NCI-H1105 (cell line): ENCODE measurements at places on chromosomes 7 and 10.

GRCh38 chr7:158804335-158804734 lies 25.0 kb downstream of the ESYT2 start:
- no peak for DNase-seq

- DNase-seq, result no peak
Measured at GRCh38 chr7:75856536-75856935, 22.3 kb upstream of the RHBDD2 start.

DNA sequence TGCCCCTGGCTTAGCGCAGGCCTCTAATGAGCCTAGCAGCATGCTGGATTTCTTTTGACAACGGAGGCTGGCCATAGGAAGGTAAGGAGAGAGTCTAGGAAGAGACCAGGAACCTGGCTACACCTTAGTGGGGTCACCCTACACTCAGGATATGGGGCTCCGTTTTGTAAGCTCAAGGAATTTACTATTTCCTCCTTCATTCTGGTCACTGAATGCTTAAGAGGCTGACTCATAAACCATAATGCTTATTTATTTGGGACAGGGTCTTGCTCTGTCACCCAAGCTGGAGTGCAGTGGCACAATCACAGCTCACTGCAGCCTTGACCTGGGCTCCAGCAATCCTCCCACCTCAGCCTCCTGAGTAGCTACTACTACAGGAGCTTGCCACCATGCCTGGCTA lies 38.4 kb downstream of the CARD11 start:
- no peak for DNase-seq

GRCh38 chr10:15201589-15202300 lies 33.3 kb upstream of the NMT2 start:
- no peak for DNase-seq

DNA sequence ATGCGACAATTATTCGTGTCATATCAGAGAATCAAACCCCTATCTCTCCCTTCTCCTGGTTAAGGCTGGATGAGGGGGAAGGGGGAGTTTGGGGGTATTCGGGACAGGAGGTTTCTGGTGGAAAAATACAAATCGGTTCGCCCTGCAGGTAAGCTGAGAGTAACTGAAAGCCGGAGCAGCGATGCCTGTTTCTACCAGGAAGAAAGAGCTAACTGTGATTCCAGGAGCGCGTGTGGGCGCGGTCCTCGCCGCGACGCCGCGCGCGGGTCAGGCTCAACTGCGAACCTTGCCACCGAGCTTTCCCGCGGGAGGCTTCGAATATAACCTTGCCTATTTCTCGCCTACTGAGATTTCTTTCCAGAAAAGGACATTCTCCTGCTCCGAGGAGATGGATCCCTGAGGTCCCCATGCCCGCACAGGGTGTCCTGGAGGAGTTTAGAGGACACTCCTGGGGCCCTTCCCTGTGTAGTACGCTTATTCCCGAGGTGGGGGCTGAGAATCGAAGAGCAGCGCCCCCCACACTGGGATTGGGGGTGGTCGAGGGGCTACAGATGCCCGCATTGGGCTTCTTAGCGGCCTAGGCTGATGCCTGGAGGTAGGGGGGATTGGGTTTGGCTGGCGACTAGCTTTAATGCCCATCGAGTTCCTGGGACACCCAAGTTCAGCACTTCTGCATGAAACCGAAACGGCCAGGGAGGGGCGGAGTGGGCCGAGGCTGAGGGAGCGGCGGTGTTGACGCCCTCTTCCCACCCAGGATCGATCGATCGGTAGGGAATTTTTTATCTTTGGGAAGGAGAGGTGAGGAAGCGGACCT lies 13.0 kb upstream of the DLX6 start:
- DNase-seq, result no peak

DNA sequence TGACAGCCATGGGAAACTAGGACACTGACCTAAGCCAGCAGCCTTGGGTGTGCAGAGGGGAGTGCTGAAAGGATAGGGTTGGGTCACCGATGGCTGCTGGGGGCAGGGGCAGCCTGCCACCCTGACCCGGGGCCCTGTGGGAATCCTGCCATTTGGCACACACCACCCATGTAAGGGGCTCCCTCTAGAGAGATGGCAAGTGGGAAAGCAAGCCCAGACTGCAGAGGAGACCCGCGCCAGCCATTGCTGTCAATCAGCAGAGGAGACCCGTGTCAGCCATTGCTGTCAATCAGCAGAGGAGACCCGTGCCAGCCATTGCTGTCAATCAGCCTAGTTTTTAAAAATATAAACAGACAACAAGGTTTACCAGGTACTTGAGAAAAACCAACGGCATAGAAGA lies 27.4 kb upstream of the PRKAG2 start:
- no peak for DNase-seq
